Activated naive CD4-positive, alpha-beta T cell treated with anti-CD3 and anti-CD28 coated beads for 36 hours (primary cell): ENCODE measurements at places on chromosomes 7 and 10. TPM values are rescaled to one million over a fixed set of nuclear protein-coding genes. Genes with fewer than 3 reads are reported as not detected.

CPED1 gene
- not detected for total RNA-seq

ARPC1B gene
- 334 TPM for total RNA-seq

ALOX5 gene
- 0.14 TPM for total RNA-seq

AZGP1 gene
- not detected for total RNA-seq

RBM48 gene
- total RNA-seq, result 12.9 TPM

PNLIPRP1 gene
- total RNA-seq, result not detected

GNGT1 gene
- total RNA-seq, result not detected

OR2A12 gene
- total RNA-seq, result not detected

TMEM176A gene
- total RNA-seq, result not detected

SPOCK2 gene
- total RNA-seq, result 205 TPM

PRSS37 gene
- not detected for total RNA-seq

MYOZ1 gene
- total RNA-seq, result not detected

OR9A2 gene
- not detected for total RNA-seq

GDF2 gene
- not detected for total RNA-seq

SEMA4G gene
- 0.59 TPM for total RNA-seq

CSGALNACT2 gene
- total RNA-seq, result 25.6 TPM
